PC-3 (cell line): ENCODE measurements at places on chromosomes 7 and 10. TPM values are rescaled to one million over a fixed set of nuclear protein-coding genes. Genes with fewer than 3 reads are reported as not detected.

DNA sequence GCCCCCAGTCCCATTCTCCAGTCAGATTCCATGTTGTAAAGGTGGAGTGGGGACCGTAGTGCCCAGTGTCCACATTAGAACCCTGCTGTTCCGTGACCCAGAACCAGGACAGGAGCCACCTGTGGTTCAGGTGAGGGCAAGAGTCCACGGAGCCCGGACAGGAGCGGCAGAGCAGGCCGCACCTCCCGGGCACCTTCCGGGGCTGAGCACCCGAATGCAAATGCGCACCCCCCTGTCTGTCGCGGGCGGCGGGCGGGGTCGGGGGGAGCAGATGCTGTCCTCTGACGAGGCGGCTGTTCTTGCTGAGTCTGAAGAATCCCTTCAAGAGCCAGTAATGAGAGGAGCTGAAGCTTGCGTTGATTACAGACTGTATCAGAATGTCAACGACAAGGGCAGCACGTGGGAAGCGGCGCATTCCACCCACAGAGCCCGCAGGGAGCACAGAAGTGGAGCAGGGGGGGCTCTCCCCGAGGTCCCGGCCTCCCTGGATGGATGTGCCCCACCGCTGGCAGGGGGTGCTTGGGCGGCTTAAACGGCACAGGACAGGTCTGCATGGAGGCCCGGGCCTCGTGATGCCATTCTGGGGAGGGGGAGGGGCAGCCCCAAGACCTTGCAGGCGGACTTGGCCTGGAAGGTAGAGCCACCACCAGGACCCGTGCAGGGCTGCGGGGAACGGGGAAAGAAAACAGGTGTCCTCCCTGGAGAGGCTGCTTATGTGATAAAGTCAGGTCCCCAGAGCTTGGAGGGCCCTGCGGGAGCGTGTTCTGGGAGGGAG lies 407.5 kb upstream of the RNF32 start:
- H3K27me3 ChIP-seq: peaks cover 13% of the 10 kb centered on the region; the same call in 1 of the 2 replicates
- no peak overlapping the region for H3K4me3 ChIP-seq
- no peaks in the 10 kb centered on the region for H3K36me3 ChIP-seq
- no peak for DNase-seq
- H3K27ac ChIP-seq: no peak overlapping the region
- H3K4me1 ChIP-seq: no peaks in the 10 kb centered on the region

- no peaks in the 10 kb centered on the region for H3K27me3 ChIP-seq
- H3K4me3 ChIP-seq: no peak overlapping the region
- no peaks in the 10 kb centered on the region for H3K4me1 ChIP-seq
- no peak for DNase-seq
- H3K27ac ChIP-seq: no peak overlapping the region
Measured at GRCh38 chr10:117204316-117204715, 7.0 kb downstream of the KCNK18 start.

DNA sequence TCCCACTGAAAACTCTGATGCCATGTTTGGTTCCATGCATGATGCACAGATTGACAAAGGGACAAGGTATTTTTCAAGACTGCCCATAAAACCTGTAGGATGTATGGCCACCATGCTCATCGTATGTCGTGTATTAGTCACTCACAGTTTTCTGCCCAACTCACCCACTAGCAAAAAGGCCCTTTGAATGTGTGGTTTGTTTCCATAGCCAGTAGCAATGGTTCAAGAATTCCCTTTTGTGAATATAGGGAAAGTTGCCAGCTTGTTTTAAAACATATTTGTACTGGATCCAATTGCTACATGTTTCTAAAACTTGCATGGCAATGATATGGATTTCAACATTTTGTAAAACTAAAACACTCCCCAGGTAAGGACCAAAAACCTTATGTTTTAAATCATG lies 280.9 kb upstream of the YAE1 start:
- no peaks in the 10 kb centered on the region for H3K36me3 ChIP-seq
- H3K27me3 ChIP-seq: peaks cover 15% of the 10 kb centered on the region; the same call in 1 of the 2 replicates
- DNase-seq: peak; percentile 17
- no peak overlapping the region for H3K27ac ChIP-seq

GRCh38 chr10:117597216-117597615 lies 54.7 kb downstream of the EMX2 start:
- peak; percentile 58 for DNase-seq
- H3K4me3 ChIP-seq: no peak overlapping the region
- no peaks in the 10 kb centered on the region for H3K27me3 ChIP-seq
- peaks cover 16% of the 10 kb centered on the region for H3K4me1 ChIP-seq
- no peak overlapping the region for H3K27ac ChIP-seq

- DNase-seq: peak; percentile 74
- H3K36me3 ChIP-seq: 0 out of 2 replicates have a peak, but pooled peaks cover 2% of the 10 kb centered on the region
- no peaks in the 10 kb centered on the region for H3K27me3 ChIP-seq
- no peak overlapping the region for H3K27ac ChIP-seq
- H3K4me1 ChIP-seq: peaks cover 52% of the 10 kb centered on the region
- no peak overlapping the region for H3K4me3 ChIP-seq
Measured at GRCh38 chr10:79268161-79268601, 79.1 kb upstream of the PPIF start.

GRCh38 chr7:29482056-29482455 lies 81.6 kb upstream of the PRR15 start:
- DNase-seq: no peak
- no peak overlapping the region for H3K4me3 ChIP-seq
- no peak overlapping the region for H3K27ac ChIP-seq
- H3K36me3 ChIP-seq: no peaks in the 10 kb centered on the region
- no peaks in the 10 kb centered on the region for H3K4me1 ChIP-seq

The HOXA6 gene
- 6.9 and 8.3 TPM in 2 replicates for total RNA-seq
